Naive thymus-derived CD4-positive, alpha-beta T cell (primary cell): ENCODE measurements at places on chromosomes 2 and 18. TPM values are rescaled to one million over a fixed set of nuclear protein-coding genes. Genes with fewer than 3 reads are reported as not detected.

The TMEM37 gene
- 0.37 TPM for total RNA-seq

The AQP4 gene
- not detected in 2 replicates for total RNA-seq

- H3K36me3 ChIP-seq = peaks cover 41% of the 10 kb centered on the region
- DNase-seq = no peak
- no peak overlapping the region for H3K27ac ChIP-seq
- no peak overlapping the region for H3K4me3 ChIP-seq
- H3K4me1 ChIP-seq = no peaks in the 10 kb centered on the region
Measured at GRCh38 chr18:9280849-9281248, 53.7 kb upstream of the TWSG1 start.

DNA sequence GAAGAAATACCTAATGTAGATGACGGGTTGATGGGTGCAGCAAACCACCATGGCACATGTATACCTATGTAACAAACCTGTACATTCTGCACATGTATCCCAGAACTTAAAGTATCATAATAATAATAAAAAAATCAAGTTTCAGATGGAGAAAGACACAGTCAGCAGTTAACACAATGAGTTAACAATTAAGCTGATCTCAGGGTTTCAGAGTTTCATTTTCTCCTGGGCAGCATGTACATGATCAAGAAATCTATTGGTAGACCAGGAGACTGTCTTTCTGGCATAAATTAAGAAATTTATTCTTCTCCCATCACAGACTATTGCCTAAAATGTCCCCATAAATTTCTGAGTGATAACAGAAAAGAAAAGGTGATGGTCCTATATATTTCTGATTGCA is 155.3 kb downstream of the RAD51AP2 start:
- H3K4me1 ChIP-seq = no peaks in the 10 kb centered on the region
- H3K4me3 ChIP-seq = no peak overlapping the region
- no peaks in the 10 kb centered on the region for H3K27me3 ChIP-seq
- H3K36me3 ChIP-seq = no peaks in the 10 kb centered on the region
- H3K27ac ChIP-seq = no peak overlapping the region

GRCh38 chr2:37976411-37976810 is 51.3 kb downstream of the RMDN2 start:
- no peaks in the 10 kb centered on the region for H3K36me3 ChIP-seq
- no peak overlapping the region for H3K4me3 ChIP-seq
- no peaks in the 10 kb centered on the region for H3K4me1 ChIP-seq
- DNase-seq = no peak
- H3K27ac ChIP-seq = no peak overlapping the region

DNA sequence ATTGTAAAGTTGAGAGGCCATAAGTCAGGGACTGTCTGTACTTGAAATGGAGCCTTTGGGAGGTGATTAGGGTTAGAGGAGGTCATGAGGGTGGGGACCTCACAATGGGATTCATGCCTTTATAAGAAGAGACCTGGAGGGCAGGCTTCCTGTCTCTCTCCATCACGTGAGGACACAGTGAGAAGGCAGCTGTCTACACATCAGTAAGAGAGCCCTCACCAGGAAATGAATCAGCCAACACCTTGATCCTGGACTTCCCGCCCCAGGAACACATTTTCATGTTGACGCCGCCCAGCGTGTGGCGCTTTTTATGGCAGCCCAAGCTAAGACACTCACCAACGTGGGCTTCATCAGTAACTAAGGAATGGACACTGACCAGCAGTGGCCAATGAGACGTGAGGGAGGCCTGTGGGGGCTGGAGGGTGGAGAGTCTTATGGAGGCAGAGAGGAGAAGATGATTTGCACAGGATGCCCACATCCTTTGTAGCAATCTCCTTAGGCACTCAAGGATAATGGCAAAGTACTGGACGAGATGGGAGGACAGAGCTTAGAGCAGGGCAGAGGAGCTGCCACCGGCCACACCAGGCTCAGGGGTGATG is 162.7 kb downstream of the EIPR1 start:
- peaks cover 10% of the 10 kb centered on the region for H3K4me1 ChIP-seq
- H3K4me3 ChIP-seq = no peak overlapping the region

DNA sequence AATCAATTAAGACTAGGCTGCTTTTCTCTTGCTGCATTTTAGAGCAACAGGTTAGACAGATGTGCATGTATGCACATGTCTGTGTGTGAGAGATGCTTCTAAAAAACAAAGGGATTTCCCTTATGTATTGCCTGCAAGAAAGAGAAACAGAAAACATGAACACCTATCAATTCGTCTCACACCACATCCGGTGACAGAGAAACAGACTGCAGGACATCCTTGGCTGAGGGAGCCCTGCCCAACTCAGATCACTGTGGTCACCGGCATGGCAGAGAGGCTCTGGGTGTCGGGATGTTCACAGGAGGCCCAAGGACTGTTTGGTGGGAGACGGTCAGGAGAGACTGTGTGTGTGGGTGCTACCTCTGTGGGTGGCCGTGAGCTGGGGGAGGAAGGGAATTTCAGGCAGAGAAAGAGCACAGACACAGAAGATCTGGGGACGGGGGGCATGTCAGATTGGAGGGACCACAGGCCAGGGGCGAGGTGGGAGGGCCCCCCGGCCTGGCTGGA is 24.9 kb downstream of the FHL2 start:
- H3K27me3 ChIP-seq = no peaks in the 10 kb centered on the region
- DNase-seq = no peak
- no peak overlapping the region for H3K4me3 ChIP-seq

DNA sequence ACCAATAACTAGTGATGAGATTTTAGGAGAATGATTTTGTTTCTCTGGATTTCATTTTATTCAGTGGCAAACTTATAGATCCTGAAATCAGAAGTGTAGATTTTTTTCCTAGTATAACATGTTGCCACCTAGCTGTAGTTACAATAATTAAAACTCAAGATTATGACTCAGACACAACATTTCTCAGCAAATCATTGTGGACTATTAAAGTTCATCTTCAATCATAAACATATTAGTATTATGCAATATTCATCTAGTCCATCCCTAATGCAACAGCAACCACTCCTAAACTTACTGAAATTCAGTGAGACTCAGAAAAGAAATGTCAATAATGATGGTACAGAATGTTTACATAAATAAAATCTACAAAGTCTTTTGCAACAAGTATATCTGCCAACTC is 51.3 kb downstream of the USP34 start:
- peaks cover 20% of the 10 kb centered on the region for H3K4me1 ChIP-seq
- no peaks in the 10 kb centered on the region for H3K27me3 ChIP-seq
- no peak overlapping the region for H3K4me3 ChIP-seq
- H3K36me3 ChIP-seq = no peaks in the 10 kb centered on the region

DNA sequence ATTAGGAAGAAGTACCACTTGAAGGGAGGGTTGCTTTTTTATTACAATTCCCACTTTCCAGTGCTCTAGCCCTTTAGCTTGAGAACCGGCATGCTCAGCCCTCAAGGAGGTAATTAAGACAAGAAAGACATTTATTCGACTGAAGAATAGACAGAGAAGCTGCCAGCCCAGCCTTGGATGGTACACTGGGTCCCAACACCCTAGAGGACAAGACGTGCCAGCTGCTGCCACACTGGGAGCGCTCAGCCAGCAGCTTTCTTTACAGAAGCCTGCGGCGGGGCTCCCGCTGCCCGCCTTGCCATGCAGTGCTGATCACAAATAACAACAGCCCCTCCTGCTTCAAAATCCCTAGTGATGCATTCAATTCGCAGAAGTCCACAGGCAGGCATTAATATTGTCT is 746.3 kb upstream of the RAB6C start:
- no peak overlapping the region for H3K4me3 ChIP-seq
- no peaks in the 10 kb centered on the region for H3K27me3 ChIP-seq
- DNase-seq = no peak
- no peaks in the 10 kb centered on the region for H3K4me1 ChIP-seq
- H3K27ac ChIP-seq = no peak overlapping the region

The POTEC gene
- not detected in 2 replicates for total RNA-seq

The RAD51AP2 gene
- total RNA-seq = not detected

- H3K4me1 ChIP-seq = no peaks in the 10 kb centered on the region
- H3K4me3 ChIP-seq = no peak overlapping the region
Measured at GRCh38 chr2:126876631-126877030, 22.1 kb upstream of the TEX51 start.

GRCh38 chr2:227774011-227774624 is 28.4 kb downstream of the SCYGR8 start:
- no peaks in the 10 kb centered on the region for H3K27me3 ChIP-seq
- DNase-seq = no peak
- no peaks in the 10 kb centered on the region for H3K4me1 ChIP-seq
- H3K36me3 ChIP-seq = no peaks in the 10 kb centered on the region

The CELF4 gene
- not detected for total RNA-seq

The GAREM1 gene
- total RNA-seq = 0.13 TPM

- DNase-seq = no peak
- H3K27ac ChIP-seq = no peak overlapping the region
- H3K4me3 ChIP-seq = no peak overlapping the region
- H3K4me1 ChIP-seq = no peaks in the 10 kb centered on the region
- H3K27me3 ChIP-seq = no peaks in the 10 kb centered on the region
- H3K36me3 ChIP-seq = no peaks in the 10 kb centered on the region
Measured at GRCh38 chr2:233482616-233483015, 84.0 kb downstream of the USP40 start.

The PIAS2 gene
- total RNA-seq = 33.1 and 37.1 TPM in 2 replicates

DNA sequence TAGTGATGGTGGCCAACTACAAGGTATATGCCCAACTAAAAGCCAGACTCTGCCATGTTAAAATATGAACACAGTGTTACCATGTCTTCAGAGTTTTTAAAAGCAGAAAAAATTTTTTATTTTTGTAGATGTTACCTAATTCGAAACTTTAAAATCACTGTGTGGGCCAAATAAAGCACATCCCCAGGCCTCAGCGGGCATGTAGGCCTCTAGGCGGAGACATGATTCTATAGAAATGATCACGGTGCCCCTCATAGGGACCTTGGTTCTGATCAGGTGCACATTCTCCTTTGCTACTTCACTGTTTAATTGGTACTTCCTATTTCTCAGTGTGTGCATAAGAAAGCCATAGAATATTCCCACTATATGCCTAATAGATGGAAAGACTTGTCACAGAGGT is 349.2 kb downstream of the XIRP2 start:
- H3K4me1 ChIP-seq = no peaks in the 10 kb centered on the region
- H3K27ac ChIP-seq = no peak overlapping the region
- H3K27me3 ChIP-seq = no peaks in the 10 kb centered on the region
- no peaks in the 10 kb centered on the region for H3K36me3 ChIP-seq
- no peak overlapping the region for H3K4me3 ChIP-seq

The POMC gene
- total RNA-seq = 3.5 TPM

DNA sequence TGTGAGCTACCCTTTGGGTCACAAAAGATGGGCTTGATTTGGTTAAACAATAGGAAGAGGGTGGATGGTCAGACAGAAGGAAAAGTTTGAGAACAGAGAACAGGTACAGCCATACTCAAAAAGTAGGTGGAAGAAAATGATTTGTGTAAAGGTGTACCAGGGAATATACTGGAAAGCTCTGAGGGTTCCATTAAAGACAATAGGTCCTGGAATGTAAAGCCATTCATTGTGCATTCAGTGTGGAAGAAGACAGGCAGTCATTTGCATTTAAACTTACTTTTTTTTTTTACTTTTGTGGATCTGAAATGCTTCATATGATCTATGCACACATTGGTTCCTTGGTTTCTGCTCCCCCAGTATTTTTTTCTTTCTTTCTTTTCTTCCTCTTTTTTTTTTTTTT is 581.4 kb upstream of the PIK3C3 start:
- no peak overlapping the region for H3K27ac ChIP-seq
- DNase-seq = no peak
- no peak overlapping the region for H3K4me3 ChIP-seq
- no peaks in the 10 kb centered on the region for H3K27me3 ChIP-seq

DNA sequence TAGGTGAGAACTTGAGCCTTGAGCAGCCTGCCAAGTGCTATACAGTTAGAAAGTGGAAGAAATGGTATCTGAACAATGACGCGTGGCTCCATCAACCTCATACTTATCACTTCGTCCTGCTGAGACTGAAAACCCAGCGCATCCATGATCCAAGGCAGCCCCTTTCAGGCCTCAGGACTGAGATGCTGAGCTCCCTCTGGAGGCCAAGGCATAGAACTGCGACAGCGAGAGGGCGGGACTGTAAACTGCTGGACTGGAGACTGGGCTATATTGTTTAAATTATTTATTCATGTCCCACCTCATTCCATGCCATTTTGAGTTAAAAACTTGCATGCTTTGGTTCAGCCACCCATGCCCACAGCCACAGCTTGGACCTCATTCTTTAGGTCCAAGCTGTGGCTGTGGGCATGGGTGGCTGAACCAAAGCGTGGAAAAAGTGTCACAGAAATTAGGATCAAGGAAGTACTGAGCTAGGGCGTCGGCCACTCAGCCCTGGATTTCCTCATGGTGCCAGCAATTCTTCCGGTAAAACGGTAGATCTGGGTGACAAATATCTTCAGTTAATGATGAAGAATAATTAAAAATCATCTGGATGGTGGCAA is 195.5 kb downstream of the L3MBTL4 start:
- no peak overlapping the region for H3K4me3 ChIP-seq
- no peaks in the 10 kb centered on the region for H3K27me3 ChIP-seq
- no peaks in the 10 kb centered on the region for H3K36me3 ChIP-seq
- no peaks in the 10 kb centered on the region for H3K4me1 ChIP-seq
- DNase-seq = no peak
- no peak overlapping the region for H3K27ac ChIP-seq

DNA sequence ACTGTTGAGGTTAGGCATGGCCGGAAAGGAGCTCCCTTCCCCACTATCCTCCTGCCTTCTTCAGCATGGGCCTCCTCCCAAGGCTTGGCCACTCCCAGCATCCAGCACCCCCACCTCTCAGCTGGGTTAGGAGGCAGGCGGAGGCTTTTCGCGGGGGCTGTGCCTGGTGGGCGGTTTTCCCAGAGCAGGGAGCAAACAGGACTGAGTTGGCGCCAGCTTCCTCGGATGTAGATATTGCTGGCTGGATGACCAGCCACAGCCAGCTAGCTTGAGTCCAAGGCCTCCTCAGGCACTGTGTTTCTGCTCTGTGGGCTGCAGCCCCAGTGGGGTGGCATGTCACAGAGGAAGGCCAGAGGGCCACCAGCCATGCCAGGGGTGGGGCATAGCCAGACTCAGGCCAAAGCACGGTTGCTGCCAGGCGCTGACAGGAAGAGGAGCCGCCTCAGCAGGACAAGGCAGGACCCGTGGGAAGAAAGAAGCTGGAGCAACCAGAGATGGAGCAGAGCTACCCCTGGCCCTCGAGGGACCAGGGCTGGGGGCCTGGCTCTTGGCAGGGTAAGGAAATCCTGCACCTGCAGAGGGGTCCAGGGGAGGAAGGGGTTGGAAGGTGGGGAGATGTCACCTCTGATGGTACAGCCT is at the start of gene TCF23:
TSS of gene TCF23 (plus strand) at position 204 of the 639 bp plus-strand sequence. CDS start at position 334, 130 bp downstream.
- no peak within 1 kb of the TSS for H3K4me3 ChIP-seq
- no peaks in the 10 kb centered on the region for H3K36me3 ChIP-seq
- no peak for DNase-seq
- H3K4me1 ChIP-seq = no peaks in the 10 kb centered on the region

- peak; percentile 38 for DNase-seq
- no peaks in the 10 kb centered on the region for H3K27me3 ChIP-seq
- peaks cover 8% of the 10 kb centered on the region for H3K36me3 ChIP-seq
Measured at GRCh38 chr2:64524604-64525316, 632 bp downstream of the AFTPH start.

The TMEM87B gene
- 14.0 TPM for total RNA-seq

The CHRNG gene
- not detected for total RNA-seq

The TNFAIP6 gene
- total RNA-seq = not detected

GRCh38 chr18:71976744-71977143 is 567.4 kb downstream of the CBLN2 start:
- no peak overlapping the region for H3K27ac ChIP-seq
- H3K36me3 ChIP-seq = no peaks in the 10 kb centered on the region
- no peaks in the 10 kb centered on the region for H3K27me3 ChIP-seq

GRCh38 chr18:80227472-80227871 is 19.8 kb downstream of the PARD6G start:
- no peaks in the 10 kb centered on the region for H3K36me3 ChIP-seq
- no peaks in the 10 kb centered on the region for H3K4me1 ChIP-seq
- H3K27me3 ChIP-seq = no peaks in the 10 kb centered on the region
- DNase-seq = no peak
- no peak overlapping the region for H3K27ac ChIP-seq
- no peak overlapping the region for H3K4me3 ChIP-seq

The WNT10A gene
- 3.0 TPM for total RNA-seq
